ENCODE measurements at places on chromosomes 5 and 9. TPM values are rescaled to one million over a fixed set of nuclear protein-coding genes. Genes with fewer than 3 reads are reported as not detected.

CDH12 gene
- not detected for total RNA-seq

EQTN gene
- not detected for total RNA-seq

RANBP17 gene
- 10.6 TPM for total RNA-seq

CA9 gene
- 3.2 TPM for total RNA-seq

HTR4 gene
- not detected for total RNA-seq
